ENCODE measurements at places on chromosomes 16 and 17. TPM values are rescaled to one million over a fixed set of nuclear protein-coding genes. Genes with fewer than 3 reads are reported as not detected.

HAGH gene
- 44.8 TPM for total RNA-seq

RARA gene
- 42.8 TPM for total RNA-seq

SLC5A10 gene
- total RNA-seq = 0.08 TPM

- H3K27me3 ChIP-seq = peaks cover 22% of the 10 kb centered on the region
- peaks cover 12% of the 10 kb centered on the region for H3K36me3 ChIP-seq
- no peak overlapping the region for H3K27ac ChIP-seq
- no peak for DNase-seq
- H3K4me1 ChIP-seq = no peaks in the 10 kb centered on the region
- no peak overlapping the region for H3K4me3 ChIP-seq
Observed at GRCh38 chr16:2091547-2092255, 43.9 kb downstream of the TSC2 start.

GRCh38 chr17:1367351-1367745, 32.7 kb downstream of the YWHAE start:
- H3K4me1 ChIP-seq = peaks cover 24% of the 10 kb centered on the region
- peak overlapping the region; percentile 8 for H3K27ac ChIP-seq
- H3K27me3 ChIP-seq = peaks cover 8% of the 10 kb centered on the region
- H3K36me3 ChIP-seq = peaks cover 17% of the 10 kb centered on the region
- H3K4me3 ChIP-seq = no peak overlapping the region

- no peaks in the 10 kb centered on the region for H3K36me3 ChIP-seq
- no peaks in the 10 kb centered on the region for H3K4me1 ChIP-seq
- no peak overlapping the region for H3K27ac ChIP-seq
- peaks cover 2% of the 10 kb centered on the region for H3K27me3 ChIP-seq
- H3K4me3 ChIP-seq = no peak overlapping the region
Observed at GRCh38 chr17:79294459-79295071, 219.9 kb downstream of the ENGASE start.

GRCh38 chr16:65480281-65481091, 358.6 kb upstream of the CDH11 start:
- no peak overlapping the region for H3K27ac ChIP-seq
- no peaks in the 10 kb centered on the region for H3K4me1 ChIP-seq
- H3K4me3 ChIP-seq = no peak overlapping the region
- no peaks in the 10 kb centered on the region for H3K36me3 ChIP-seq
- no peak for DNase-seq
- H3K27me3 ChIP-seq = no peaks in the 10 kb centered on the region

- H3K4me1 ChIP-seq = peaks cover 48% of the 10 kb centered on the region
- H3K36me3 ChIP-seq = peaks cover 26% of the 10 kb centered on the region
- H3K27me3 ChIP-seq = peaks cover 40% of the 10 kb centered on the region
- H3K27ac ChIP-seq = peak overlapping the region; percentile 61
- no peak for DNase-seq
Observed at GRCh38 chr17:64779376-64780095, 117.4 kb upstream of the SMURF2 start.

- H3K4me1 ChIP-seq = no peaks in the 10 kb centered on the region
- H3K36me3 ChIP-seq = peaks cover 10% of the 10 kb centered on the region
- no peak for DNase-seq
- H3K4me3 ChIP-seq = no peak within 1 kb of the TSS
- peaks cover 8% of the 10 kb centered on the region for H3K27me3 ChIP-seq
- H3K27ac ChIP-seq = no peak within 1 kb of the TSS
Observed at GRCh38 chr16:4787627-4788482, at the start of gene SEPTIN12. SEPTIN12 (minus strand) TSS chr16:4788345; CDS start chr16:4787645, 700 bp downstream.

DNA sequence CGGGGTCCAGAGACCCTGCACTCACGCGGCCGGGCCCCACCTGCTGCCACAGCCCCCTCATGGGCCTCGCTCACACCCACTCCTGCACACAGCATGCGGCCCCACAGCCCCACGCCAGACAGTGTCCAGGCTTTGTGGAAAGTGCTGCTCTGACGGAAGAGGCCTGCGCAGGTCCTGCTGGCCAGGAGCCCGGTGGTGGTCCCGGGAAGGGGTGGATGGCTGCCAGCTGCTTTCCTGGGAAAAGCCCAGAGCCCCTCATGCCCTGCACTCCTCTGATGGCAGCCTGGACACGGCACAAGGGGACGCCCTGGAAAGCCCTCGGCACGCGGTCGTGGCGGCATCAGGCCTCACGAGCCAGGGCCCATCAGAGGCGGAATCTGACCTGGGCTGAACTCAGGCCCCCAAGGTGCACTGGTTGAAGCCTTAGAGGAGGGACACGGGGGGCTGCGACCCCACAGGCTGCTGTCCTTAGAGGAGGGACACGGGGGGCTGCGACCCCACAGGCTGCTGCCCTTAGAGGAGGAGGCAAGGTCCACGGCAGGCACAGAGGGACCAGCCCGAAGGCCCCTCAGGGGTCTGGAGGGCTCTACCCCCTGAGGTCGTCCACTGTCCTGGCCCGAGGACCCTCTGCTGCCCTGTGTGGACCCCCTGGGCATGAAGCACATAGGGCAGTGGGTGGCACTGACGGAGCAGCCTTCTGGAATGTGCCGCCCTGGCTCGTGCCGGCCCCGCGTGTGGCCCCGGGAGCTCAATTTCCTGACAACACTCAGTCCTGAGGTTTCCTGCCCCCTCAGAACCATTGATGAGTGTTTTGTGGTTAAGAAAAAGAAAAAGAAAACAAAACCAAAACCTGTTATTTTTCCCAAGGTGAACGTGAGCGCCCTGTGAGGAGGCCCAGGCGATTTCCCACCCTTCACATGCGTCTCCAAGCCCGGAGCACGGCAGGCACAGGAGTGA, 22.1 kb downstream of the SOX8 start:
- peaks cover 1% of the 10 kb centered on the region for H3K27me3 ChIP-seq
- no peaks in the 10 kb centered on the region for H3K4me1 ChIP-seq
- H3K27ac ChIP-seq = no peak overlapping the region
- no peak for DNase-seq
- no peak overlapping the region for H3K4me3 ChIP-seq

GRCh38 chr17:10550014-10550413, 556 bp upstream of the MYH2 start:
- H3K36me3 ChIP-seq = no peaks in the 10 kb centered on the region
- H3K4me3 ChIP-seq = no peak overlapping the region
- peak overlapping the region; percentile 3 for H3K27ac ChIP-seq
- H3K4me1 ChIP-seq = peaks cover 10% of the 10 kb centered on the region

GRCh38 chr16:73998707-73999106, 297.9 kb upstream of the PSMD7 start:
- no peak for DNase-seq
- no peak overlapping the region for H3K27ac ChIP-seq
- H3K36me3 ChIP-seq = no peaks in the 10 kb centered on the region
- no peaks in the 10 kb centered on the region for H3K4me1 ChIP-seq

- H3K4me3 ChIP-seq = no peak overlapping the region
- peaks cover 5% of the 10 kb centered on the region for H3K36me3 ChIP-seq
- H3K4me1 ChIP-seq = peaks cover 17% of the 10 kb centered on the region
- DNase-seq = peak; percentile 75
- H3K27me3 ChIP-seq = peaks cover 6% of the 10 kb centered on the region
- H3K27ac ChIP-seq = no peak overlapping the region
Observed at GRCh38 chr17:3012926-3013581, 50.4 kb downstream of the OR1D5 start.
